ENCODE measurements at places on chromosomes 2 and 18.

DNA sequence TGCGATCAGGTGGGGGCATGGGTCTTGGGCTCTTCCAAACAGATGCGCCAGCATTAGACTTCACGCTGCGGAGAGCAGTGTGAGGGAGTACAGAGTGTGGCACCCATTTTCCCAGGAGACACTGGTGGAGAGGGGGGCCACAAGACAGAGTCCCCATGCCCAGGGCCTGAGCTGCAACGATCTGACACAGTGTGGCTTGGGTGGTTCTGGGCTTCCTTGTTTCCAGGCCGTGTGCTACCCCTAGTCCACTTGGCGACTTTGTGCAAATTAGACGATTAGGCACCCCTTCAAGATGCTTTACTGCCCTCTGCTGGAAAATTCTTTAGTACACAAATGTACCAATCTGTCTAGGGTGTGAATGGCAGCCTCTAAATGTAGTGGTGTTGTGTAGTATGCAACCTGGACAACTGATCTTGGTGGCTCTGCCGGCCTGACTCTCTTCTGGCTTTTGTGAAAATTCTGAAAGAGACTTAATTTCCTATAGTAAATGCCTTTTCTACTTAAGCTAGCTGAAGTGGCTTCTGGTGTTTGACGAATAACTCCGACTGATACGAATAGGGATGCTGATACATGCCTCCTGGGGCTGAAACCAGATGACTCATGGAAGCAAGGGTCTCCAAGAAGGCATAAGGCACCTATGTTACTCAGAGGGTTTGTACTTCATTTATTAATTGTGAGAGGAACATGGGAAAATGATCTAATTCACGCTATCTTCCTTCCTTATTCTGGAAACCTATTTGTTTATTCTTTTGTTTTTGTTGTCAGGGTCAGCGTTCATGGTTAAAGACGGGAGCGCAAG is 92.3 kb upstream of the SMAD2 start:
- peak; percentile 37 for DNase-seq

- peak; percentile 16 for DNase-seq
Measured at GRCh38 chr2:181570833-181571661, 85.9 kb downstream of the CERKL start.

GRCh38 chr2:64992218-64992617 is 3.0 kb downstream of the SLC1A4 start:
- no peak for DNase-seq

DNA sequence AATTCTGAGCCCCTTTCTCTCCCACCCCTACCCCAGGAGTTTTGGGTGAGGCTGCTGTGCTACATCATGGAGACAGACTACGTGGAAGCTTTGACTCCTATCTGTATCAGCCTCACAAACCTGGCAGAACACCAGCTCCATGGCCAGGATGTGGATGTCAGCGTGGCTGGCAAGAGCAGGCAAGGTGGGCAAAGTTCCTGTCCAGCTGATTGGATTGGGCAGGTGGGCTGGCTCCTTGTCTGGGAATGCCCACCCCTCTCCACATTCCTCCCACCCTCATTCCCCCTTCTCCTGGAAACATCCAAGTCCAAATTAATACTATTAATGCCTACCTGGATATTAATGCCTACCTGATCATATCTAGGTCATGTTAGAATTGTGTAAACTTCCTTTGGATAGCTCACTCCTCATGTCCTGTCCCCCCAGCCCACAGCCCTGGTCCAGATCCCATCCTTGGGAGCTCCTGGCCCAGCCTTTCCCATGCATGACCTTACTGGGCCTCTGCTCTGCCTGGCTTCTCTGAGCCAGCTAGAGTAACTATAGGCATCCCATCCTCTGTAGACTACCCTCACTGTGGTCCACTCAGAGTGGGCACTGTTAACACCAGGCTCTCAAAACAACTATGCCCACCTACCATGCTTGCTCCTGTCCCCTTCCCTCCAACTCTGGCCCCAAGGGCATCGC is 24.1 kb downstream of the MROH2A start:
- DNase-seq = no peak

DNA sequence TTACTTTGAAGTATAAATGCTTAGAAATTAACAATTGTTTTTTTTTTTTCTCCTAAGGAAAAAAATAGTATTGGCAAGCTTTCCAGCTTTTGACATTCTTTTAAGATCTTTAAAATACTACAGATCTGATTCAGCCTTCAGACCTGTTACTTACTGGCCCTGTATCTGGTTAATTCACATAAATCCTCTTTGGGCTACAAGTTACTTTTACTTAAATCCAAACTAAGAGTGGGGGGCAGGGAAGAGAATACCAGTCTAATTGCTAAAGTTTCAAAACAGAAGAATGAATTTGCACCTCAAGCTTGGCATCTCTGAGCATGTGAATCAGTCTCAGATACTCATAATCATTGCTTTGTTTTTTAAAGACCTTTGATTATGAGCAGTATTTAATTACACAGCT is 386.3 kb downstream of the PARD3B start:
- no peak for DNase-seq

- DNase-seq = no peak
Measured at GRCh38 chr2:55115761-55116597, 65.7 kb upstream of the RTN4 start.

DNA sequence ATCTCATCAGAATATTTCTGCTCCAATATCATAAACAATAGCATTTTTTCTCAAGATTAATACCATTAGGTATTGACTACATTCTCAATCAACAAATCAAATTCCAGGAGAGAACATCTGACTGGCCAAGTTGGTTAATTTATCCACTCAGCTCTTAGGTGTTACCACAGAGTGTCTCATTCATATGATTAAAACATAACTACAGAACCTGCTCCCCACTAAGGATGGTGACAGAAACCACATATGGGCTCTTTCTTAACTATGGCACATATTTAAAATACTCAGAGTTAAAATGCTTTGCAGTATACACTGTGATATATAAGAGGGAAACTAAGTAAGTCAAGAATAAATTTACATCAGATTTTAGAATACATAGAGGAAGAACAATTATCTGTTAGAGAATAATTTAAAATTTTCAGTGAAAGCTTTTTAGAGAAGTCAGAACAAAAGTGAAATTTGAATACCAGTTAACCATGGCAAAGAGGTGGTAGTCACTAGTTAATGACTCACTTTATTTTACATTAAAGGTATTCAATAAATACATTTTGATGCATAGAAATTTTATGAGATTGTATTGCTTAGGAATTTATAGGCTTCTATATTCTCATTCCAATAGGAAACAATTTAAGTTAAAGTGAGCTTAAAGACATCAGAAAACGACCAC is 1120.8 kb upstream of the TMEFF2 start:
- DNase-seq = no peak

GRCh38 chr2:155350783-155351580 is 652.5 kb downstream of the KCNJ3 start:
- DNase-seq = no peak

DNA sequence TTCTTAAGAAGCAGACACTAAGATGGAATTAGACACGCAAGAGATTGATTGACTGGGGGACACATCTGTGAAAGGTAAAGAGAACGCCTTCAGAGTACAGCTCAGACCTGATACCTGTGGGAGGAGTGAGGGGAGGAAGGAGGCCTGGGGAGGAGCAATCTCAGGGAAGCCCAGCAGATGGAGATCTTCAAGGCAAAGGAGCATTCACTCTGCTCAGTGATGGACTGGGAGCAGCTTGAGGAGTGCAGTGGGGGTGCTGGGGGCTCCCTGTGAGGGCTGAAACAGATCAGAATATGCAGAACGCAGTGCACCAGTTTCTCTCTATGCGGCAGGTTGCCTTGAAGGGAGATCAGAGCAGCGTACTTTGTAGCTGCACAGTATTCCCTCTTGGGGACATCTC is 103.7 kb upstream of the ATP8B1 start:
- no peak for DNase-seq
